CD4-positive, alpha-beta T cell treated with Interleukin-2 at 100 ng/mL for 4 hours (primary cell): ENCODE measurements at places on chromosomes 4 and X.

GRCh38 chrX:11081511-11081910 is 29.6 kb upstream of the HCCS start:
- no peak for DNase-seq

DNA sequence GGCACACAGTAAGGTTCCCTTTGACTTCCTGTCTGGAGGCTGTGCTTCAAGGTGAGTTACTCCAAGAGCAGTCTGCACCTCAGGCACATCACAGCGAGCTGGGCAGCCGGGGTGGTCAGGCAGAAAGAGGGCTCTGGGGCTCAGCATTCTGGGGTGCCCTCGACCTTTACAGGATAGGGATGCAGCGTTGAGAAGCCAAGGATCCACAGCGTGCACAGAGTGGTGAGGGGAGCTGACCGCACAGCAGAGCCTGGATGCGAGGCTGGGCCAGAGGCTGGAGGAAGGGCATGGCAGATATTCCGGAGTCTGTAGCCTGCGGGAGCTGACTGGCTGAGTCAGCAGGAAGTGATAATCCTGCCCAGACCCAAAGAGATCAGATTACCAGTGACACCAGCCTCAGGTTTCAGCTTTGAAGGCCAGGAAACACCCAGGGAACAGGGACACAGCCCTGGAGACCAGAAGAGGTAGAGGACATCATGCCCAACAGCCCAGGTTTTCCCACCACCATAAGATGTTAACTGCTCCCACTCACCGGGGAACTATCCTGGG is 38.4 kb upstream of the PDLIM3 start:
- DNase-seq: no peak

DNA sequence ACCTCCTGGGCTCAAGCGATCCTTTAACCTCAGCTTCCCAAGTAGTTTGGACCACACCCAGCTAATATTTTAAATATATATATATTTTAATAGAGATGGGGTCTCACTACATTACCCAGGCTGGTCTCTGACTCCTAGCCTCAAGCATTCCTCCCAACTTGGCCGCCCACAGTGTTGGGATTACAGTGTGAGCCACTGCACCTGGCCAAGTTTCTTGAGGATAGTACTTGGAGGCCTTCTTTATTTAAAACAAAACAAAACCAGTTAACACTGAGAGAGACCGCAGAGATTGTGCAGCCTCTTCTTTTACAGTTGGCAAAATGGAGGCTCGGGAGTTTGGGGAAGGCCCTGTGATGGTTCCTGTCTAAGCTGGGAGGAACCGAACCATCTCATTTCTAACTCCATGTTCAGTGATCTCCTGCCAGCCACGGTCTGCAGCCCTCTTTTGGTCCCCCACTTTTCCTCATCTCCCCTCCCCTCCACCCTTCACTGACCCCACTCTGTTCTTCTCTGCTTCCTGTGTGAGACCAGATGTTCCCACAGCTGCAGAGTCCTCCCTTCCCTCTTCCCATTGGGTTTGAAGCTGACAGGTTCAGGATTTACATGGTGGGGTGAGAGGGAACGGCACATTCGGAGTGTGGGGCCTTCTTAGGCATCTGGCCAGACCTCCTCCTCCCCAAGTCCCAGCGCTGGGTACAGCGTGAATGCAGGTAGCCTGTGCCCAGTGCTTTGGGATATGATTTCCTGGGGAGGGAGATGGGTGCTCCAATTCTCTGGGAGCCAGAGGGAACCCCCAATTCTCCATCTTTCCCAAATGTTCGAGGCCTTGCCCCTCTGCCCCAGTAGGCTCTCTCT is 1.4 kb upstream of the SORCS2 start:
- DNase-seq: no peak

- peak; percentile 12 for DNase-seq
Measured at GRCh38 chrX:8738588-8739189, 6.8 kb upstream of the ANOS1 start.

DNA sequence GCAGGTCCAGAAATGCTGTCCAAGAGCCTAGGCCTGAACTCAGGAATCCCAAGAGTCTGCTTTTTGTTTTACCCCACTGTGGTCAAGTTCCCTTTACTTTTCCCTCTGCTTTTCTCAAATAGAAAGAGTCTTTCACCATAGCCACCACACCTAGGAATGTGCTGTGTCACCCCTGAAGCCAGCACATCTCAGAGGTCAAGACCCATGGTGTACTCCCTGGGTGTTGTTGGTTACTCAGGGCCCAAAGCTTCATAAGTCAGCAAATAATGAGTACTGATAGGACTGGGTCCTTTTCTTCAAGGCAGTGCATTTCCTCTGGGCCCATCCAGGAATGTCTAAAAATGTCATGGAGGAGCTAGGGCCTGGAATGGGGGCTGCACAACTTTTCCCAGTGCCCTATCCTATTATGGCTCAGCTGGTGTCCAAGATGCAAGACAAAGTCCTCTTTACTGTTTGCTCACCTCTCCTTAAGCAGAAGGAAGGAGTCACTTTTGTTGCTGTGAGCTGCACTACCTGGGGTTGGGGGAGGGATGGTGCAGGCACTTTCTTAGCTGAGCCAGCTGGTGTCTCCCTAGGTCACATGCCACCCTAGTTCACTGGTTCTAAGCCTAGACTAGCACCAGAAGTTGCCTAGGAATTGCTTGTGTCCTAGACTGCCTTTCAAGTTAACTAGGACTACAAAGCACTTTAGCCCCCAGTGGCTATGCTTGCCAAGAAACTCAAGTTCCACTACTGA is 62.4 kb upstream of the RXFP1 start:
- no peak for DNase-seq

GRCh38 chr4:104938624-104939023 is 208.1 kb upstream of the TET2 start:
- peak; percentile 20 for DNase-seq

- DNase-seq: no peak
Measured at GRCh38 chr4:7108046-7108625, 40.3 kb upstream of the GRPEL1 start.
